Amniotic epithelial cell (primary cell): ENCODE measurements at places on chromosomes 7 and 10.

- DNase-seq = peak; percentile 65
These were observed 96.6 kb downstream of the FAM53B start for GRCh38 chr10:124647421-124648130.

DNA sequence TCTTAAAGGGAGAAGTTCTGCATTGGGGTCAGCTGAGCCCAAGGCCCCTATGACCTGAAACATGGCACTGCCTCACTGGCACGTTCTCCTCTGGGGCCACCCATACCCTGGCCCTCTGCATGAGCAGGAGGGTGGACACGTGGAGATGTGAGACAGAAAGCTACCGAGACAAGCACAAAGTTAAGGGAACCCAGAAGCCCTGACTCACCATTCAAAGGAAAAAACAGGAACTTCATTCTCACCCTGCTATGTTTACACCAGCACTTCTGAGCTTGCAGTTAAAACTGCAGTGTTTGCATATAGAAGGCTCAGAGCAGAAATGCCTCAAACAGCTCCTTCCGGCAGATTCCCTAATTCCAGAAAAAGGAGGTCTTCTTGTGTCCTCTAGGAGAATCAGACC, 41.7 kb downstream of the DENND11 start:
- no peak for DNase-seq

GRCh38 chr10:103766751-103767505, 88.4 kb downstream of the SH3PXD2A start:
- no peak for DNase-seq

DNA sequence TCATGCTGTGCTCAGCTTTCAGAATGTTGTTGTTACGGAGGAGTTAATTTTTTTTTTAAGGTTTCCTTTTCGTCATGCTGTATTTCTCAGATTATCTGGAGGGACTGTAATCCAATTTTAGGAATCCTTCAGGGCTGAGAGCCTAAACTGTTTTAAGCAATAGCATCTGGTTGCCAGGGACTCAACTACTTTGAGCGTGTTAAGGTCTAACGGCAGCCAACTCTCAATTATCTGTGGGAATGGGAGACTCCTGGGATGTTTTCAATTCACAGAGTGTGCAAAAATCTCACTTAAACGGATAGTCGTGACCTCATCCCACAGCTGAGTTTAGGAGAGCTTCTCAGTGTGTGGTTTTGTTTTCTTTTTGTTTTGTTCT, 291.7 kb downstream of the AUTS2 start:
- DNase-seq = no peak

DNA sequence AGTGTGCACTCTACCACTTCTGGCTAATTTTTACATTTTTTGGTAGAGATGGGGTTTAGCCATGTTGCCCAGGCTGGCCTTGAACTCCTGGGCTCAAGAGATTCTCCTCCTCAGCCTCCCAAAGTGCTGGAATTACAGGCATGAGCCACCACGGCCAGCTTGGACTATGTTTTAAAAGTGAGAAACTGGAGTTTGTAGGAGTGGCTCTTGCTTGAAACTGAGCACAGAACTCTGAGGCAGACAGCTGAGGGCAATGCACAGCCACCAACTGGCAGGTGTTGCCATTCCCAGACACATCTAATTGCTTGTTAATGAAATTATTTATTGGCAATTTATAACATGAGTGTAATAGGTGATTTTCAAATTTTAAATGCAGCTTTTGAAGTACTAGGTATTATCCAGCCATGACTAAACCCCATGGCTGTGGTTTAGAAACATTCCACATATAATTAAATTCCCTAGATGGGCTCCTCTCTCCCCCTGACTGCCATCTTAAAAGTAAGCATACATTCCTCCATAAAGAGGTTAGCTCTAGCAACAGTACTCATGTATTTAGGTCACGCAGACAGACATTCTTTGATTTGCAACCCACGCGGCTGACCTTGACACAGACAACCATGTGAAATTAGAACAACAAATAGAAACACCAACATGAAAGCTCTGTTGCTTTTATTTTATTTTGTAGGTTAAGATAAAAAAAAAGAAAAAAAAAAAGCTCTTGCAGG, 19.8 kb downstream of the PANK1 start:
- DNase-seq = peak; percentile 78

DNA sequence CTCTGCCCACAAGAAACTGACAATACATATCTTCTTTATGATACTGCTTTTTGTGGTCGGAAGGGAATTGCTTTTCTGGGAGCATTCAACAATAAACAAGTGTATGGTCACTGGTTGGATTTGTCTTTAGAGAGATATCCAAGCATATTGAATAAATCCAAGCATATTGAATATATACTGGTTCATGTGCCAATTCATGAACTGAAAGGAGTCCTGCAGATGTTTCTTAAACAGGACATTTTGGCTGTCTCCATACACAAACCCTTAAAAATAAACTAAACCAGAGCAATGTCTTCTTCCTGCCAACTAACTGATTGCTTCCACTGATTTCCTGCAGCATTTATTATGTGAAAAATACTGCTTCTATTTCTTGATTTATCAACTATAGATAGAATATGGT, 173.9 kb downstream of the FOXP2 start:
- no peak for DNase-seq

GRCh38 chr10:96287392-96288105, 16.2 kb upstream of the BLNK start:
- no peak for DNase-seq

DNA sequence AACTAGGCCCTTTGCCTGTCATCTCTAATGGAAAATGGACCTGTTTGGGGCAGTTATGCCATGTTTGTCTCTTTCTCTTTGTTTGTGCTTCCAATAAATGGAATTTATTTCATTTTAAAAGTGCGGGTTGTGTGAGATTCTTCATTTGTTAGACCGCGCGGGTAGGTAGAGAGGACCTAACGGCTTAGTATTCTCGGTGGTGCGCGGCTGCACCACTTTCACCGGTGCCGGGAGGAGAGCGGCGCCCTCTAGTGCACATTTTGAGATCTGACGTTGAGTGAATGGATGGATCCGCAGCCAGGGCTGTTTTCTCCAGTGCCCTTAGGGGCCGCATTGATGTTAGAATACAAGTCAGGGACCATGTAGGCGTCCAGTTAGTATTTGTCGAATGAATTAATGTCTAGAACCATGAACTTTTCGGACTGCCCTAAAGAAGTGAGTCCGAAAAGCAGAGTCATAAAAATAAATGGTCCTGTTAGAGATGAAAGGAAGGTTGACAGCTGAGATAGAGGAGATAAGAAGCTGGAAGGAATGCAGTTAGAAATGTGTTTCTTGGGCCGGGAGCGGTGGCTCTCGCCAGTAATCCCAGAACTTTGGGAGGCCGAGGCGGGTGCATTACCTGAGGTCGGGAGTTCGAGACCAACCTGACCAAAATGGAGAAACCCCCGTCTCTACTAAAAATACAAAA, 29.3 kb upstream of the GIMAP8 start:
- DNase-seq = peak; percentile 60

- peak; percentile 22 for DNase-seq
These were observed 12.5 kb downstream of the DYNC2I1 start for GRCh38 chr7:158868764-158869410.

- DNase-seq = no peak
These were observed 53.9 kb downstream of the SYPL1 start for GRCh38 chr7:106057962-106058927.

DNA sequence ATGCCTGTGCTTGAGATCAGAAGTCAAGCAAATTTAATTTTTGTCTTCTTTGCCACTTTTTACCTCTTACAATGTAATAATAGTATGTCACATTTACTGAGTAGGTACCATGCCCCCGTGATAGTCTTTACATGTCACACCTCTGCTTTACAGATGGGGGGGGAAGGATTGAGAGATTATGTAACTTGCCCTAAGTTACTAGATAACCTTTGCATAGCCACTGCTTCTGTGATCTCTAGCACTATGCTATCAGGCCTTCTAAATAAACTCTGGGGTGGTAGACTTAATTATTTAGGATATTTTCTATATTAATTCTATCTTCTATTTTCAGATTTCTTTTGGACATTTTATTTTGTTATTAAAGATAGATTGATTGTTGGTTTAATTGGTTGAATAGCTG, 514.4 kb downstream of the SUGCT start:
- no peak for DNase-seq
